ENCODE measurements at places on chromosomes 7 and 10.

DNA sequence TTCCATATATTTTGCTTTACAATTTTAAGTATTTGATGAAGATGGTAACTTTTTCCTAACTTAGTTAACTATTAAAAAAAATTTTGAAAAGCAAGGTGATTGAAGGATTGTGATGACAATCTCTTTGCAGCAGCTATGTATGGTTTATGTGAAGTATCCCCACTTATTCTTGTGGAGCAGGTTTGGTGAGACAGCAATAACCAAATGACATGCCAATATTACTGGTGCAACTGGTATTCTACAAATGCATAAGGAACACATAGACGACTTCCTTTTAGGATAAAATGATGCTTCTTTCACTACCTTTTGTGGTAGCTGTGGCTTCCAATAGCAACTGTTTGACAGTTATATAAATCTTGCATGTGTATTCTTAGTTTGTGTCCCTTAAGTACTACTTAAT lies 465.3 kb downstream of the PLXDC2 start:
- DNase-seq: no peak

- DNase-seq: no peak
These were observed 12.3 kb upstream of the NRF1 start for GRCh38 chr7:129599174-129599573.

GRCh38 chr10:13315361-13315760 lies 15.5 kb upstream of the PHYH start:
- DNase-seq: no peak

DNA sequence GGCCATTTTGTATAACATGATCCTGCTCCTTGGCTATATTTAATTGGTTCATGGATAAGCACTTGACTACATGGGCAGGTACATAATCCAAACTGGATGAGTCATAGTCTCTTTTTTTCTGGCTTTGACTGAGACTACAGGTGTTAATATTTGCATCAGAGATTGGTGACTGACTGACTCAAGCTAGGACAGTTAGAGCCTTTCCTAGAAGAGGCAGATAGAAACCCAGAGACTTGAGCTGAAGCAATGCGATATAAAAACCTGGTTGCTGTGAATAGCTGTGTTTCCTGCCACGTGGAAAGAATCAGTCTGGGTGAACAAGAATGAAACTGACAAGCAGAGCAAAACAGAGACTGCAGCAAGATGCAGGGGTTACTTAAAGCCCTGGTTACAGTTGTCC lies 81.0 kb downstream of the SAMD9 start:
- DNase-seq: no peak

DNA sequence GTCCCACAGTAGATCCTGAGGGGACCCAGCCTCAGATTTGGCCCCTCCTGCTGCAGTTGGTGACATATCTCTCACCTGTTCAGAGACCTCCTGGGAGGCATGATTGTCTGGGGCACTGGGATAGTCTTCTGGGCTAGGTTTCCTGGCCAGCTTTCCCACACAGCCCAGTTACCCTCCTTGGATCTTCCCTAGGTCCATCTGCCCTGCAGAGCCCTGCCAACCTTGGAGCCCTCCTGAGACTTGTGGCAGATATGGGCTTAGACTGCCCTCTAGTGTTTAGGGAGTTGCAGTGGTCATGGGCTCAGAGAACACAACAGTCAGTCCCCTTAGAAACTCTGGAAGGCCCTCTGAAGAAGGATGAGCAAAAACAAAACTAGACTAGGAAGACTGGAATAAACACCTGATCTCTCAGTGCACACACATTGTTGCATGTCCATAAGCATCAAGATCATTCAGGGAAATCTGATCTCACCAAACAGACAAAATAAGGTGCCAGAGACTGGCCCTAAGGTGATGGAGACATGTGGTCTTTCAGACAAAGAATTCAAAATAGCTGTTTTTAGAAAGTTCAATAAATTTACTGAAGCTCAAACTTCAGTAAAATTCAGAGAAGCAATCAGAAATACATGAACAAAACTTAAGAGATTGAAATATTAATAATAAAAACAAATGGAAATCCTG lies 324.6 kb downstream of the ATRNL1 start:
- DNase-seq: peak; percentile 4

All from NCI-H524 treated with DMSO at 0.1 percent for 48 hours (cell line).